A549 treated with Hydrocortisone at 1 μM for 4 hours (cell line): ENCODE measurements at places on chromosomes 4 and X. TPM values are rescaled to one million over a fixed set of nuclear protein-coding genes. Genes with fewer than 3 reads are reported as not detected.

USP17L17 gene
- total RNA-seq = not detected in 5 replicates

NDST3 gene
- not detected in 5 replicates for total RNA-seq

CCKAR gene
- not detected in 5 replicates for total RNA-seq

TMEM35A gene
- total RNA-seq = not detected in 5 replicates

SMAD1 gene
- 7.0 to 12.6 TPM (median 9.4 TPM) in 5 replicates for total RNA-seq

KCNIP4 gene
- not detected in 5 replicates for total RNA-seq

ARR3 gene
- not detected in 5 replicates for total RNA-seq

MMGT1 gene
- total RNA-seq = 16.4 to 21.1 TPM (median 18.6 TPM) in 5 replicates

DCHS2 gene
- 0.01 TPM in 1 of 5 replicates, not detected in the others for total RNA-seq

TRIM75 gene
- total RNA-seq = not detected in 5 replicates

VCX gene
- not detected in 5 replicates for total RNA-seq
